Lower lobe of right lung (tissue), 2 donors: ENCODE measurements at places on chromosomes 6 and 20. TPM values are rescaled to one million over a fixed set of nuclear protein-coding genes. Genes with fewer than 3 reads are reported as not detected.

DNA sequence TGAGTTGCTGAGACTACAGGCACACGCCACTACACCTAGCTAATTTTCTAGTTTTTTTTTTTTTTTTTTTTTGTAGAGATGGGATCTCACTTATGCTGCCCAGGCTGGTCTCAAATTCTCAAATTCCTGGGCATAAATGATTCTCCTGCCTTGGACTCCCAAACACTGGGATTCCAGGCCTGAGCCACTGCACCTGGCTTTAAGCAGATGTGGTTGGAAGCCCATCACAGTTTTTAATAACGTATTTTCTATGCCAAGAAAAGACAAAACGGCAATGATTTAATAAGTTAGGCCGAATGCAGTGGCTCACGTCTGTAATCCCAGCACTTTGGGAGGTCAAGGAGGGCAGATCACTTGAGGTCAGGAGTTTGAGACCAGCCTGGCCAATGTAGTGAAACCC is 456.6 kb downstream of the PRKN start:
- no peaks in the 10 kb centered on the region for H3K4me1 ChIP-seq
- H3K27me3 ChIP-seq: no peaks in the 10 kb centered on the region
- no peak for DNase-seq
- H3K4me3 ChIP-seq: no peak overlapping the region

DNA sequence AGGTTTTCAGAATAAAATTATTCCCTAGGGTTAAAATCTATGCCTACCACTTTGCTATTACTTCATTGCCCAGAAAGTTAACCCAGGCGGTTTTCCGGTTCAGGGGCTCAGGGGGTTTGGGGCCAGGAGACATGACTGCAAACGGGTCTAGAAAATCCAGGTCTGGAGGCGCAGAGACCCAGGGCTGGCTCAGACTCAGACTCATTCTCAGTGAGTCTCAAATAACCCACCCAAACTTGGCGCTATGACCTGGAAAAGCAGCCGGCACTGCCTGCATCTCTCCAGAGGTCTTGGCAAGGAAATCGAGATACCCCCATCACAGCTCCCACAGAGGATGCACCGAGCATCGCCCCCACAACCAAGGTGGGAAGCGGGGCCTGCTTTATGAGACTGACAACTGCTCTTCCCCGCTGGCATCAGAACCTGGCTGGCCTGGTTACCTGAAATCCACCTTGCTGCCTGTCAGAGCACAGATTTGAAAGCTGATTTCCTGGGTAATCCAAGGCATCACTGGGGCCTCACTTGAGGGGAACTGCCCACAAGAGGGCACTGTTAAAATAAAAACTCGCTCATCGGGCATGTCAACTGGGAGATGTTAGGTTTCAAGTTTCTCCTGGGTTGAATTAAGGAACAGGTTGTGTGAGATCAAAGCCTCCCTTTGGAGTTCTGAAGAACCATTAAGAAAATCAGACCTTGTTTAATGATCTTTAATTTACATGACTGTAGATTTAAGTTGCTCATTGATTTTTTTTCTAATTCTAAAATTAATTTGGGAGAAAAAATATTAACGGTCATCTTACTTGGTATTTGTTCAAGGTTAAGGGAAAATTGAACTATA is 55.1 kb downstream of the KIF16B start:
- no peaks in the 10 kb centered on the region for H3K4me1 ChIP-seq
- no peak overlapping the region for H3K27ac ChIP-seq
- H3K36me3 ChIP-seq: no peaks in the 10 kb centered on the region
- H3K27me3 ChIP-seq: no peaks in the 10 kb centered on the region
- no peak overlapping the region for H3K4me3 ChIP-seq

- no peaks in the 10 kb centered on the region for H3K36me3 ChIP-seq
- no peak overlapping the region for H3K27ac ChIP-seq
- no peak overlapping the region for H3K4me3 ChIP-seq
- DNase-seq: no peak
- H3K27me3 ChIP-seq: no peaks in the 10 kb centered on the region
- no peaks in the 10 kb centered on the region for H3K4me1 ChIP-seq
These were observed 304.9 kb upstream of the TCF21 start for GRCh38 chr6:133583907-133584427.

DNA sequence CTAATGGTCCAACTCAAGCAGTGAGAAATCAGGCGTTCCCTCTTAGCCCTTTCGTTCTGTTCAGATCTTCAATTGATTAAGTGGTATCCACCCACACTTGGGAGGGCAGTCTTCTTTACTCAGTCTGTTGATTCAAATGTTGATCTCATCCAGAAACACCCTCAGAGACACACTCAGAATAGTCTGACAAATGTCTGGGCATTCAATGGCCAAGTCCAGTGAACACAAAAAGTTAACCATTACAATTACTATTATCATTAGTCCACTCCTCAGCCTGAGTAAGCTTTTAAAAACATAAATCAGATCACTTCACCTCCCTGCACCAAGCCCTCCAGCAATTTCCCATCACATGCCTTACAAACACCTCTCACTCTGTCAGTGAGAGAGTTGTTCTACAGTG is 423.2 kb downstream of the RFPL4B start:
- H3K4me3 ChIP-seq: no peak overlapping the region
- DNase-seq: no peak
- no peaks in the 10 kb centered on the region for H3K36me3 ChIP-seq
- no peaks in the 10 kb centered on the region for H3K4me1 ChIP-seq
- no peak overlapping the region for H3K27ac ChIP-seq

Gene CRIP3
- total RNA-seq: 0.95 TPM

Gene RAD21L1
- not detected for total RNA-seq
